ENCODE measurements at places on chromosomes 12 and 14. TPM values are rescaled to one million over a fixed set of nuclear protein-coding genes. Genes with fewer than 3 reads are reported as not detected.

KRT77 gene
- total RNA-seq: not detected

MIP gene
- not detected for total RNA-seq

ESR2 gene
- 6.6 TPM for total RNA-seq

CD27 gene
- 1.8 TPM for total RNA-seq

ADAMTS20 gene
- not detected for total RNA-seq

TMPRSS12 gene
- total RNA-seq: not detected

PARP11 gene
- total RNA-seq: 7.2 TPM

DNA sequence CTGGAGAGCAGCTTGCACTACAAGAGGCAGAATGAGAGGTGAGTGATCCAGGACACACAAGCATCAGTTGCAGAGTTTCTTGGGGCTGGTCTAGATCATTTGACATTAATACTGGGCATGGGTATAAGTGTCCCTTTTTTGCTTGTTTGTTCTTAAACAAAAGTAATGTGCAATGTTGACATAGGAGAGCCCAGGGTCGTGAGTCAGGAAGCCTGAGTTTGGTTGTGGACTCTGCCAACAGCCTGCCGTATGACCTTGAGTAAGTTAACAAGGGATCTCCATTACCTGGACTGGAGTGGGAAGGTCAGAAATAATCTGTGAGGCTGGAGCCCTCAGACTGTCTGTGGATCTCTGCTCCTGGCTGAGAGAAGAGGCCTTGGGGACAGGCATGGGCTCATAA is 170.3 kb downstream of the KCNA5 start:
- no peak for DNase-seq

DNA sequence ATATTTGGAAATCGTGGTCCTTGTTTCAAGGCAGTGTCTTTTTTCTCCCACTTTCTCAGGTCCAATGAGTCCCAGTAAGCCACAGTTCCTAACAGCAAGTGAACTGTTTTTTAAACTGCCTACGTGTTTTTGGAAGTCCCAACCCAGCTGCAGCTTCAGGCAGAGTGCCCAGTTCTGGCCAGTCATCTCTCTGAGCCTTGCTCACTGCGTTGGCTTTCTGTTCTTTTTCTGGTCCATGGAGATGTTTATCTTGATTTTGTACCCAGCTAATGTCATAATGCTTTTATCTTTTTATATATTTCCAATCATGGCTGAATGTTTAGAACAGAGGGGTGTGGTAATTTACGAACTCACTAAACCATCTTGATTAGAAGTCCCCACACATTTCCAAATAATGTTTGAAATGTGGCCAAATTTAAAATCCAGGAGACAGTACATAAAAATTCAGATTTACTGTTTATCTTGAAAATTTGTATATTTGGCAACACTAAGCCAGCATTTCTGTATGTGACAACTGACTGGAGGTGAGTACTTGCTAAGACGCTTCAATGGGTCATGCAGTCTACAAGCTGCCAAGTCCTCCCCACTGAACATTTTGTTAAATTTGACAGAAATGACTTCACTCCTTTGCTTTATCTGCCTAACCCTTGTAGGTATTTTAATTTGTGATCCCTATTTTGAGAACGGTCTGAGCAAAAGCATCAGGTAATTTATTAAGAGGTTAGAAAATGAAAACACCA is 46.1 kb upstream of the OTOGL start:
- DNase-seq: peak; percentile 49

GRCh38 chr14:36455241-36455627 is 64.8 kb downstream of the NKX2-1 start:
- no peak for DNase-seq

GRCh38 chr12:74892057-74892633 is 317.5 kb downstream of the KCNC2 start:
- no peak for DNase-seq

- DNase-seq: no peak
Observed at GRCh38 chr14:49016381-49016780, 569.8 kb downstream of the RPS29 start.

- no peak for DNase-seq
Observed at GRCh38 chr12:80217011-80217535, 117.7 kb downstream of the OTOGL start.

- DNase-seq: no peak
Observed at GRCh38 chr12:14956024-14956891, 5.1 kb downstream of the ARHGDIB start.
